ENCODE measurements at places on chromosomes 7 and 10.

DNA sequence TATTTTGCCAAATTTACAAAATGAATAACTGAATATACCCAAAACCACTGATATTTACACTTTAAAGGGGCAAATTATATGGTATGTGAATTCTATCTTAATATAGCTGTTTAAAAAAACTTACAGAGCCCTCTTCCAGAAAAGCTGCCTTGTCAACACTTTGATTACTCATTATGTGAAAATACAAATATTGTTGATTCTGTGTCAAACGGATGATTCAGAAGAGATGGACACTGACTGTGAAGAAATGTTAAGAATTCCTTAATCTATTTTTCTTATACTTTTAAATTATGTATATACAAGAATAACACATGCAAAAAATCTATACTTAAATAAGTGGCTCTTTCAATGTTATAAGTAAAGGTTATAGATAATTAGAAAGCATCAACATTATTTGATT is 41.5 kb downstream of the SMURF1 start:
- H3K27me3 ChIP-seq = no peaks in the 10 kb centered on the region
- peaks cover 90% of the 10 kb centered on the region for H3K4me1 ChIP-seq
- no peak for DNase-seq
- peaks cover 14% of the 10 kb centered on the region for H3K36me3 ChIP-seq

DNA sequence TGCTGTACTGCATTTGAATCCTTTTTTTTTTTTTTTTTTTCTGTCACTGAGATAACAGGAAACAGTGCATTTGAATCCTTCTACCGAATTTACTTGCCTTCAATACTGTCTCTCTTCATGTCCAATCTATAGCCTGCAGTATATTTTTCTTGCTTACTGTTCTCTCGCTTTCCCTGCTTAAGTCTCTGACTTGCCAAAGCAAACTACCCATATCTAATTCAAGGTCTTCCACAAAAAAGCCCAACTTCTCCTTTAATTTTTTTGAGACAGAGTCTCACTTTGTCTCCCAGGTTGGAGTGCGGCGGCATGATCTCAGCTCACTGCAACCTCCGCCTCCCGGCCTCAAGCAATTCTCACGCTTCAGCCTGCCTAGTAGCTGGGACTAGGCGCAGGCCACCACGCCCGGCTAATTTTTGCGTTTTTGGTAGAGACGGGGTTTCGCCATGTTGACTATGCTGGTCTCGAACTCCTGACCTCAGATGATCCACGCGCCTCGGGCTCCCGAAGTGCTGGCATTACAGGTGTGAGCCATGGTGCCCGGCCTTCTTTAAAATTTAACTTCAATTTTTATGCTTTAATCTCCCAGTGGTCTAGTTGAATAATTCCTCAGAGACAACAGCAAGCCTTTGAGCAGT is 882 bp downstream of the PDCD11 start:
- H3K4me3 ChIP-seq = peak overlapping the region; percentile 94
- peaks cover 36% of the 10 kb centered on the region for H3K36me3 ChIP-seq
- peak; percentile 58 for DNase-seq
- H3K27ac ChIP-seq = peak overlapping the region; percentile 67
- H3K4me1 ChIP-seq = peaks cover 34% of the 10 kb centered on the region
- no peaks in the 10 kb centered on the region for H3K27me3 ChIP-seq

GRCh38 chr10:43878386-43878785 is 229.7 kb upstream of the ZNF32 start:
- peaks cover 19% of the 10 kb centered on the region for H3K4me1 ChIP-seq
- no peak overlapping the region for H3K4me3 ChIP-seq
- no peak overlapping the region for H3K27ac ChIP-seq
- no peak for DNase-seq
- no peaks in the 10 kb centered on the region for H3K27me3 ChIP-seq
- H3K36me3 ChIP-seq = no peaks in the 10 kb centered on the region

DNA sequence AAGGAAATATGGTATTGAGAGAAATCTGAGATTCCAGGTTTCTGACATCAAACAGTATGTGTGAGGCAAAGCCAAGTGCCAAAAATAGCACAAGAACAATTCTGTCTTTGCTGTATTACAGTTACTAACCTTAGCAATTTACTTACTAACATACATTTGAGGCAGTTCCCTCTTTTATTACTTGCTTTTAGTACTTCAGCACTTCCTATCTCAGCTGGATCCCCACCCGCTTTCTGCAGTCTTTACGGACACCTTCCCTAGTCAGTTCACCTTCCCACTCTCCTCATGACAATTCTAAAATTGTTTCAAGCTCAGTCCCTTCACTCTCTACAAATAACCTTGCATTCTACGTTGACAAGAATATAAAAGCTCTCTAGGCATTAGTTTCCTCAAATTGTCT is 79.2 kb downstream of the ELAPOR2 start:
- H3K27ac ChIP-seq = no peak overlapping the region
- no peak overlapping the region for H3K4me3 ChIP-seq
- H3K36me3 ChIP-seq = no peaks in the 10 kb centered on the region
- no peaks in the 10 kb centered on the region for H3K27me3 ChIP-seq
- no peak for DNase-seq

DNA sequence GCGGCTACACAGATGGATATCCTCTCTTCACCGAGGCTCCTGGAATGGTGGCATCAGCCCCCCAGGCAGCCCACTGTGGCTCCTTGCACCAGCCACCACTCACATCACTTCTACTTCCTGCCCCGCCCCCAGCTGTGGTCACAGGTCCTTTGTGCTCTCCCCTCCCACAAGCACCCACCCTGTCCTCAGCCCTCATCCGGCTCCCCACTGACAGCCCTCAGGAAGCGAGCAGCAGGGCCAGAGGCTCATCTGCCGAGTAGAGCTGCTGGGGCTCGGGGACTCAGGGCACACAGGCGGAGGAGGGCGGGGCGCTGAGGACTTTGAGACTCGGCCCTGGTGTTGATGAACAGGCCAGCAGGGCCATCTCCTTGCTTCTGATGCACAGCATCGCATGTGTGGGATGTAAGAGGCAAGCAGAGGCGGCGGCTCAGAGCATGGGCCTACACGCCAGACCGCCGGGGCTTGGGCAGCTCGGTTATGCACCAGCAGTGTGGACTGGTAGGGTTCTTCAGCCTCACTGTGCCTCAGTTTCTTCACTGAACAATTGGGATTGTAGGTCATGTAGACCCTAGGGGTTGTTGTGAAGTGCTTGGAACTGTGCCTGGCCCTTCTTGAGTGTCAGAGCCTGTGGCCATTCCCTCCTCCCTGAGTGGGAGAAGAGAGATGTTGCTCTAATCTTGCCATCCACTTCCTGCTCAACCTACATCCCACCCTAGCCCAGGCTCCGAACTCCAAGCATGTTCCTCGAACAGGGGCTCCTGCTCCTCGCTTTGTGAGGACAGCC is at the start of gene PRF1:
Gene PRF1 (minus strand): TSS at position 77 of the 784 bp plus-strand sequence. CDS start 1,839 bp downstream, outside the sequence.
- no peaks in the 10 kb centered on the region for H3K4me1 ChIP-seq
- no peaks in the 10 kb centered on the region for H3K36me3 ChIP-seq
- DNase-seq = no peak

DNA sequence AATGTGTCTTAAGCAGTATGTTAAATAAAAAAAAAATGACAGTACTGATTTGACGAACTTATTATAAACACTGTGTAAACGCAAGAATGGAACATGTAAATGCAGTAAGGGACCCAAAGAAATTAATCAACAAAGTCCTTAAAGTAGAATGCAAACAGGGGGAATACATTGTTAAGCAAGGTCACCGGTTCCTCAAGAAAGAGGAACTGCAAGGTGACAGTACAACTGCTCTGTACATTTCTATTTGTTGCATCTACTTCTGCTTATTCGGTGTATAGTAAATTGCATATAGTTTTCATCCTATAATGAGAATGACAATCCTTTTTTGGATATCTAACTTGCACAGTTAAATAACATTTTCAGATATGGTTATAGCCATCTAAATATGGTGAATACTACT is 387.0 kb upstream of the SEMA3D start:
- H3K27me3 ChIP-seq = no peaks in the 10 kb centered on the region
- no peaks in the 10 kb centered on the region for H3K4me1 ChIP-seq
- no peaks in the 10 kb centered on the region for H3K36me3 ChIP-seq
- H3K4me3 ChIP-seq = no peak overlapping the region
- DNase-seq = no peak

GRCh38 chr7:4297918-4298219 is 384.2 kb upstream of the FOXK1 start:
- no peak overlapping the region for H3K27ac ChIP-seq
- no peaks in the 10 kb centered on the region for H3K27me3 ChIP-seq
- H3K36me3 ChIP-seq = no peaks in the 10 kb centered on the region
- no peak overlapping the region for H3K4me3 ChIP-seq
- no peak for DNase-seq

GRCh38 chr7:151063212-151063561 is 3.8 kb downstream of the SLC4A2 start:
- H3K4me3 ChIP-seq = no peak overlapping the region
- H3K27ac ChIP-seq = no peak overlapping the region
- H3K27me3 ChIP-seq = no peaks in the 10 kb centered on the region
- DNase-seq = no peak
- H3K4me1 ChIP-seq = peaks cover 22% of the 10 kb centered on the region

- no peaks in the 10 kb centered on the region for H3K36me3 ChIP-seq
- H3K4me3 ChIP-seq = no peak within 1 kb of the TSS
- H3K27me3 ChIP-seq = no peaks in the 10 kb centered on the region
- H3K27ac ChIP-seq = no peak within 1 kb of the TSS
These were observed at the start of gene PTPRN2 for GRCh38 chr7:158587162-158588084. PTPRN2 (minus strand) TSS chr7:158587823.

- H3K36me3 ChIP-seq = no peaks in the 10 kb centered on the region
- H3K4me3 ChIP-seq = no peak overlapping the region
- peaks cover 56% of the 10 kb centered on the region for H3K4me1 ChIP-seq
- H3K27me3 ChIP-seq = no peaks in the 10 kb centered on the region
- no peak for DNase-seq
These were observed 410.4 kb upstream of the AUTS2 start for GRCh38 chr7:69187824-69188333.

DNA sequence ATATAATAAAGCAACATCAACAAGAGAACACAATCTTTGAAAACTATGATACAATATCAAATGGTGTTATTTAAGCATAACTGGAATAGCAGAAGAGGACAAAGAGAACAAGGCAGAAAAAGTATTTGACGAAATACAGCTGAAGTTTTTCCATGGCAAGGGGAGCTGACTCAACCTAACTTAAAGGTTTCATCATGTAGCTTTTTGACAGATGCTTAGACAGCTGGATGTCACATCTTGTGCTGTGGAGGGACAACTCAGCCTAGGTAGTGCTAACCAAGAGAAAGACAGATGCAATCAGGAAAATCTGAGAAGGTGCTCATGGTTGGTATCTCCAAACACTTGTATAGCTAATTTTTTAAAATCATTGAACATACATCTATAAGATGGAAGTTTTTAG is 208.2 kb downstream of the TFEC start:
- no peaks in the 10 kb centered on the region for H3K4me1 ChIP-seq

DNA sequence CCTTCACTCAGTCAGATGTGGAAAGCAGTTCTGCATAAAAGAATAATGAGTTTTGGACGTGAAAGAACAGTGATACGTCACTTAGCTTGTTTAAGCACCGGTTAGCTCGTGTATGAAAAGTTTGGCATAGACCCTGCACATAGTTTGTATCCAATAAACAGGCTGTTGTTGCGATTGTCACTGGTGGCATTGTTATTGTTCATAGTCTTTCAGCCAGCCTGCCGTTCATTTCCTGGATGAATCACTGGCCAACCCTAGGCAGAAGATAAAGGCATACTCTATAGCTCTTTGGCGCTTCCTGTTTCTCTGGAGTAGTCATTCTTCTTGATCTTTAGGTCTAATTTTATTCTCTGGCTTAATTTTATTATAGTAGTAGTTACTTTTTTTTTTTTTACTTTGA is 57.8 kb upstream of the ANKRD30A start:
- H3K27ac ChIP-seq = no peak overlapping the region
- DNase-seq = no peak
- no peaks in the 10 kb centered on the region for H3K27me3 ChIP-seq
- no peaks in the 10 kb centered on the region for H3K4me1 ChIP-seq
- H3K36me3 ChIP-seq = no peaks in the 10 kb centered on the region

DNA sequence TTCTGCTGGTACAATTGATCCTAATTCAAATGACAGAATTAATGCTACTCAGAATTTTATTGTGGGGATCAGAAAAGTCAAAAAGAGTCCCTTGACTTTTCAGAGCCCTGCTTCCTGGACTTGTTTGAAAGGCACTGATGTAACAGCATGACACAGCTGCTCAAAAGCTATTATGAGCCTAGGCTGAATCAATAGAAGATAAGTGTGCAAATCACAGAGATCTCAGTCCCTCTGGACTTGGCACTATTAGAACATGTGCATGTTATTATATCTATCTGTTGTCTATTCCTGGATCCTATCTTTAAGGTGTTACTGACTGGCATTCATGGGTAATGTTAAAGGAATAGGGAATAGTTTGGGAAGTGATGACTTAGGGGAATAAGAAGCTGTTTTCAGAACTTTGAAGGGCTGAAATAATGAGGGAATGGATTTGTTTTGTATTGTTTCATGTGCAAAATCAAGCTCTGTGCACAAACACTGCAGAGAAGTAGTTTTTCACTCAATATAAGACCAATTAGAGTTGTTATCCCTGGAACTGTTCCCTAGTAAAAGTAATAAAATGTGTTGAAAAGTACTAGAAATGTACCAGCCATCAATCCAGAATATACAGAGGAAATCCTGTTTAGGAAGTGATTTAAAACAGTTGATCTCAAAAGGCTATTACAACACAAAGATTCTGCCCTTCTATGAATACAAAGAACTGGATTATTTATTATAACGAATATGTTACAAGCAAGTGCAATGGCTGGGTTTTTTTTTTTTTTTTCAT is 814.9 kb upstream of the C7orf33 start:
- H3K27me3 ChIP-seq = no peaks in the 10 kb centered on the region
- H3K27ac ChIP-seq = no peak overlapping the region
- no peak for DNase-seq
- H3K4me3 ChIP-seq = no peak overlapping the region

DNA sequence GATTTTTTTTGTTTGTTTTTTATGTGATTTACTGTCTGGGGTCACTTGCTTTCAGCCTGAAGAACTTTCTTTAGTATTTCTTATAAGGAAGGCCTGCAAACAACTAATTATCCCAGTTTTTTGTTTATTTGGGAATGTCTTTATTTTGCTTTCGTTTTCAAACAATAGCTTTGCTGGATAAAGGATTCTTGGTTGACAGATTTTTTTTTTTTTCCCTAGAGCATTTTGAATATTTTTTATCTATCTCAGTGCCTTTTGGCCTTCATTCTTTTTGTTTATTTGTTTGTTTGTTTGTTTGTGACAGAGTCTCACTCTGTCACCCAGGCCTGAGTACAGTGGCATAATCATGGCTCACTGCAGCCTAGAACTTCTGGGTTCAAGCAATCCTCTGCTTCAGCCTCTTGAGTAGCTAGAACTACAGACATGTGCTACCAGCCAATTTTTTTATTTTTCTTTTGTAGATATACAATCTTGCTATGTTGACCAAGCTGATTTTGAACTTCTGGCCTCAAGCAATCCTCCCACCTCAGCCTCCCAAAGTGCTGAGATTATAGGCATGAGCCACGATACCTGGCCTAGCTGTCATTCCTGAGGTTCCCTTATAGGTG is 46.3 kb upstream of the FZD9 start:
- no peaks in the 10 kb centered on the region for H3K36me3 ChIP-seq
- no peak overlapping the region for H3K4me3 ChIP-seq
- no peak for DNase-seq
- H3K4me1 ChIP-seq = no peaks in the 10 kb centered on the region
